Left renal pelvis (tissue), 4 donors: ENCODE measurements at places on chromosomes 5 and 9. TPM values are rescaled to one million over a fixed set of nuclear protein-coding genes. Genes with fewer than 3 reads are reported as not detected.

GRCh38 chr5:88507261-88507660 lies 238.6 kb upstream of the TMEM161B start:
- DNase-seq: no peak

GRCh38 chr5:55410845-55411244 lies 103.1 kb downstream of the MTREX start:
- DNase-seq: no peak

DNA sequence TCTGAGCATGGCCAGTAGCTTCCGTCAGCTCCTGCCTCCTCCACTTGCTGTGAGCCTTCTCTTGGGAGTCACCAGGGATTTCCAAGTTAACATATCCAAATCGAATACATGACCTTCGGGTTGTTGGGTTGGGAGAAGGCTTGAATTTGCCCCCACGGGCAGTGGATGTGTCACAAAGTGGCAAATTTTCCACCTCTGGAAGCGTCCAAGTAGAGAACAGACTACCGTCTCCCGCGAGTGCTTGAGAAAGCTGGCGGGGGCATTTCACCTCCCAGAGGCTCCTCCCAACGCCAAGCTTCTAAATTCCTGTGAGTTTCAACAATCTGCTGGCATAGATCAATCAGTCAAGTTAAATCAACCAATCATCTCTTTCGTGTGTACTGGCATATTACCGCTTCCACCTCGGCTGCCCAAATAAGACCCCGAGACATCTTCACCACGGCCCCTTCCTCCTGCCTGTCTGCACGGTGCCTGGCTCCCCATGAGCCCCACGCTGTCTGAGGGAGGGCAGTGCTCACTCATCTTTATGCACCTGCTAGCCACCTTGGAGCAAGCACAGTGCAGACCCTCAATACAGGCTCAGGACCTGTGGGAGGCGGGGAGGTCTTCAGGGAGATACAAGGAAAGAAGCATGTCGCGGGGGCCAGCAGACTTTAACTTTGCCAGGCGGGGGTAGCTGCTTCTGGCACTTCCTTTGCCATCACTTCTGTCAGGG lies 79.1 kb downstream of the MRPL36 start:
- DNase-seq: no peak

Gene NUDT2
- polyA plus RNA-seq: 21.0 TPM

GRCh38 chr5:57262541-57262940 lies 88.7 kb downstream of the GPBP1 start:
- DNase-seq: no peak

Gene FCN2
- 0.33 TPM for polyA plus RNA-seq

Gene CCNH
- 38.2 TPM for polyA plus RNA-seq

DNA sequence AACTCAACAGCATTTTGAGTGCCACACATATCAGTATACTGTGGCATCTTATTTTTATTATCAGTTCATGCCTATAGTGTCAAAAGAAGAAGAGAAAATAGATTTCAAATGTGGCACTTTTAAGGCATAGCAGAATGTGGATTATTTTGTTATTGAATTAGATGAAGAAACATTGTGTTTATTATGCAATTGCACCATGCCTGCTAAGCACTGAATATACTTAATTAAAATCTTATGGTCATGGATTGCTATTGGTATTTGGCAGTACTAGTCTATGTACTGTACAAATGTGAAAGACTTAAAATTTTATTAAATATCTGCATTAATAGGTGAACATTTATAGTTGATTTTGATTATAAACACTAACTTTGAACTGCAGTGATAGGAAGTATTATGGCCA lies 128.8 kb downstream of the FER start:
- DNase-seq: no peak

DNA sequence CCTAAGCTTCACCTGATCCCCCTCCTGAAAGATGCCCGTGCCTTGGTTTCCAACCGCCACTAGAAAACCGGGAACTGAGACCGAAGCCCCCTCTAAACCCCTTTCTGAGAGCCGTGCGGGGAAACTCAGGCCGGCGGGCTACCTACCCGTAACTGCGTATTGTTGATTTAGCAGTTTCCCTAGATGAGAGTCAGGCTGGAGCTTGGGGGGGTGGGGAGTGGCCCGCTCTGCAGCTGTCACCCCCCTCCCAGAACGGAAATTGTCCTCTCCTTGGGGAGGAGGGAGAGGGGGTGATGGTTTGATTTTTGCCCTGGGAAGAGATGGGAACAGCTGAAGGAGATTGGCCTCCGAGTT lies 2.5 kb downstream of the CXXC5 start:
- no peak for DNase-seq

DNA sequence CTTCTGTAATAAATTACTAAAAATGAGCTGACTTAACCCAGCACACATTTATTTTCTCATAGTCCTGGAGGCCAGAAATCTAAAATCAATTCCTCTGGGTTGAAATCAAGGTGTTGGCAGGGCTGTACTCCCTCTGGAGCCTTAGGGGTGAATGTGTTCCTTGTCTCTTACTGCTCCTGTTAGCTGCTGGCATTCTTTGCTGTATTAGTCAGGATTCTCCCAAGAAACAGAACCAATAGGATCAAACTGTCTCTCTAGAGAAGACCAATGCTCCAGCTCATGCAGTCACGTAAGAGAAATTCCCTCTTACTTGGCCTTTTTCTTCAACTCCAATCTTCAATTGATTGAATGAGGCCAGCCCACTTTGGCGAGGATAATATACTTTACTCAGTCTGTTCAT lies 15.3 kb upstream of the CD180 start:
- no peak for DNase-seq

GRCh38 chr5:104186510-104186909 lies 623.9 kb upstream of the NUDT12 start:
- DNase-seq: no peak

DNA sequence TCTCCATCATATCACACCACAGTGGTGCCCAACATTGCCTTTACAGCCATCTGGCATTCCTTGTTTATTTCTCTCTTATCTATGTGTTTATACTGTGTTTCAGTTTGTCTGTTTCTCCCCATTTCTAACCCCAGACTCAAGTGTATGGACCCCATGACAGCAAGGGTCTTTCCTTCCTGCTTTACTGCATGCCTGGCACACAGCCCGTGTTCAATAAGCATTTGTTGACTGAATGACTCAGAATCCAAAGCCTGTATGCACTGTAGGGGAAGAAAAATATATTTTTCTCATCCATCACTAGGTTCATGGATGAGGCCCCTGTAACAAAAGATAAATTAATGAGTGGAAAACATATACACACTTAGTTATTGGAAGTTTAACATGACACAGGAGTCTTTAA lies 190.8 kb upstream of the SEMA6A start:
- no peak for DNase-seq

- no peak for DNase-seq
These were observed 155.0 kb downstream of the PRELID2 start for GRCh38 chr5:145680169-145680568.

Gene LCN15
- polyA plus RNA-seq: 0.14 TPM

DNA sequence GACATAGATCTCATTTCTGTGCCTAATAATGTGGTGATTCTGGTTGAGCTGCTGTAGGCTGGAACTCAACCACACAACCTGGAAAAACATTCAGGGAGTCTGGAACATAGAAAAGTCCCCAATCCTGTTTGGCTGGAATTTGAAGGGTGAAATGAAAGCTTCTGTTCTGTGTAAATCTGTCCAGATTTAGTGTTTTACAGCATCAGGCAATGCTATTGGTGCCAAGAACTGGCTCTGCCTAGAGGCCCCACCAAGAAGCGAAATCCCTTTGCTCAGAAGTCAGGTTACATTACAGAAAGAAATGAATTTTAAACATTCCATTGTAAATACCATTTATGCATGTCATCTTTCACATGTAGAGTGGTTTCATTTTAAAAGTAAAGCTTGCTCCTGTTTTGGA lies 56.3 kb downstream of the TMEM174 start:
- no peak for DNase-seq

Gene SGCD
- 4.0 TPM for polyA plus RNA-seq

DNA sequence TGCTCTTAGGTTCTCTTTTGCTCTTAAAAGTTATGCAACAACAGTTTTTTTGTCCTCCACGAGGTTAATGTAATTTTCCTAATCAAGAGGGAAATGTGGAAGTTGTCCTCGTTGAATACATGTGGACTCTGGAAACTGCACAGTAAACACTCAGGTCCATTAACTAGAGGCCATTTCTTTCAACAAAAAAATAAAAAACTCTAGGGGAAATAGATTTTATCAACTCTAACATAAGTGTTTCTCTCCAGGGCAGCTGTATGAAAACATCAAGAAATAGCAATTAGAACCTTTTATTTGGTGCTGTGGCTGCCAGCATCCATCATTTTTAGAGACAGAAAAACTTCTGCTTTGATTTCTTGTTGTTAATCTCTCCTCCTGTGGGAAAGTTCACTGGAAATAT lies 288.6 kb downstream of the ICE1 start:
- DNase-seq: no peak

Gene PCDHB11
- 7.0 TPM for polyA plus RNA-seq

GRCh38 chr5:3875144-3875543 lies 279.5 kb downstream of the IRX1 start:
- DNase-seq: no peak

DNA sequence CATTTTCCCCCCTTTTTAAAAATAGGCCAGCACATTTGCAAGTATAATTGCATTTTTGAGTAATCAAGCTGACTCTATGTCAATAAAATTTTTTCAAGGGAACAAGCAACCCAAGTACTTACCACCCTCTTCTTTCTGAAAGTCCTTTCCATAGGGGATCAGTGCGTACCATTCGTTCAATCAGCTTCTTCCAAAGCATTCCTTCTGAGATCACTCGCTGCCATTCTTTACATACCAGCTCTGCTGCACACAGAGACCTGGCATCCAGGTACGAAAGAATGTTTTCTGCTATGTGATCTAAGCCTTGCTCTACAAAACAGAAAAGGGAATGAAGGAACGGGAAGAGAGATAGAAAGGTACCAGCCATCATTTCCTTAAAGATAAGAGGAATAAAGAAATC lies 106.6 kb downstream of the FBXW11 start:
- DNase-seq: no peak

DNA sequence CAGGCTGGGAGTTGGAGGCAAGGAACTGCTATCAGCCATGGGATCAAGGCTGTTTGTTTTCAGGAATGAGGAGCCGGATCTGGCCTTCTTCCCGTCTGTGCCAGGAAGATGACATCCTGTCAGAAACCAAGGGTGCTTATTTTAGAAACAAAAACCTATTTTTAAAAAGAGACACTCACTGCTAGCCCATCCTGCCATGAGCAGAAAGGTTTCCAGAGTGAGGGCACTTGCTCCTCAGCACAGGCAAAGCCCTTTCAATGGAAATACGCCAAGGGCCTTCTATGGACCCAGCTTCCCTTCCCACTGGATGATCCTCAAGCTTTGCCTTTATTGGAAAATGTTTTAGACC lies 132.6 kb upstream of the FSTL4 start:
- no peak for DNase-seq

DNA sequence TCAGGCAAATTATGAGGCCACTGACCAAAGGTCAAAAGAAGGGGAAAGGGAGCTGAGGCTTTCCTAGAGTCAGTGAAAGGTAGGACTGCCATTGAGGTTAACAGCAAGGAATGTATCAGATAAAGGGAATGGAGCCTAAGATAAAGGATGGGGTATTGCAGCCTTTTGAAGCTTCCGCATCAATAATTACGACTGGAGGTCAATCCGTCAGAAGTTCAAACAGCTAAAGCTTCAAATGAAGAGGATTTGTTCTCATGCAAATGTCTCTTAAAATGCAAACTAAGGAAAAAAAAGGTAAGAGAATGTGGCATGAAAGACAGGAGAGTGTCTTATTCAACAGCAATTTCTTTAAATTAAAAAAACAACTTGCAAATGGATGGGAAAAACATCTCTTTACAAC lies 341.1 kb upstream of the RGMB start:
- no peak for DNase-seq

- no peak for DNase-seq
These were observed 56.8 kb downstream of the NUDT12 start for GRCh38 chr5:103505581-103506305.

DNA sequence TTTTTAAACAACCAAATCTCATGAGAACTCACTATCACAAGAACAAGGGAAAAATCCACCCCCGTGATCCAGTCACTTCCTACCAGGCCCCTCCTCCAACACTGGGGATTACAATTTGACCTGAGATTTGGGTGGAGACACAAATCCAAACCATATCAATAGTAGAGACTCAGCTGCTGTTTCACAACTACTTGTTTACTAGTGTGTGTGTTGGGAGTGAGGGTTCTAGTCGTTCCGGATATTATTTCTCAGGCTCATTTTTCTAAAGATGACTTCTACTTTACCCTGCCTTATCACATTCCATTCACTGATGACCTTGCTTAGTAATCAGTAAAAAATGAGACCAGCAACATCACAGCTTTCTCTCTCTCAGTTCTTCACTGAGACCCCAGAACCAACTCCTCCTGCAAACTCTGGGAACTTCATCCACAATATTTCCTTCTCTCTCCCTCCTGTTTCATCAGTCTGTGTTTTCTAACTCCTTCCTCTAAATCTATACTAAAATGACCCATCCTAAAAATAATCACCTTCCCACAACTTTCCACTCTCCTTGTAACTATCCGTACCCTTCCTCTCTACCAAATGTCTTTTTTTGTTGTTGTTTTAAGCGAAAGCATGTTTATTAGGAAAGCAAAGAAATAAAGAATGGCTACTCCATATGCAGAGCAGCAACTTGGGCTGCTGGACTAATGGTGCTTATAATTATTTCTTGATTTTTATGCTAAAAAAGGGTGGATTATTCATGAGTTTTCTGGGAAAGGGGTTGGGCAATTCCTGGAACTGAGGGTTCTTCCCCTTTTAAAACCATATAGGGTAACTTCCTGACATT lies 121.5 kb upstream of the SPRY4 start:
- DNase-seq: no peak

DNA sequence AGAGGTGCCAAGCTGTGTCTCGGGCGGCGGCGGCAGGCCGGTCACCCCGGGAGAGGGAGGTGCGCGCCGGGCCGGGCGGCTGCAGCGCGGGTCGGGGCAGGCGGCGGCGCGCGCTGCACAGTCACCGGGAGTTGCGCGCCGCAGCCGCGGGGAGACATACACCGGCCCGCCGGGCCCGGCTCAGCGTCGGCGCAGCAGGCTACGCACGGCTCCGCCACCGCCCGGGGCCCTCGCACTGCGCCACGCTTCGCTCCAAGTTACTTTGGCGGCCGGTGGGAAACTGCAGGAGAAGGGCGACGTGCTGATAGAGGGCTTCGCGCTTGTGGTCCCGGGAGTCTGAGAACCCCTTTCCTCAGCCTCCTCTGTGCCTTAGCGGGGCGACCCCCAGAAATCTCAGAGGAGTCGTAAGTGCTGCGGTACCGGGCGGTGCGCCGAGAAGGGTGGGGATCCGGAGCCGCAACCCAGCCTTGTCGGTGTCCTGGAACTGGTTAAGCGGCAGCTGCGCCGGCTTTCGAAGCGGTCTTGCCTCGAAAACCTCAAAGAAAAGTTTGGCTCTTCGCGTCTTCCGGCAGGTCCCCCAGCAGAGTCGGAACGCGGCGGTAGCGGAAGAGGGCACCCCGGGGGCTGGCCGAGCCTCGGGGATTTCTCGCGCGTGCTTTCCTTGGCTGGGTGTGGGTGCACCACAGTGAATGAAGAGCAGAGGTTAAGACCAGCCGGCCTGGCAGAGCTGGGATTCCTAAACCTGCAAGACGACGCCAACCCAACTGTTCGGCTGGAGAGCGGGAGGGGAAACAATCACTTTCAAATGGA lies at the start of gene EFNA5:
EFNA5 (minus strand) TSS at position 6 of the 810 bp plus-strand sequence.
- peak; percentile 38 for DNase-seq

Gene RASEF
- 7.3 TPM for polyA plus RNA-seq
